ENCODE measurements at places on chromosomes 1 and 21. TPM values are rescaled to one million over a fixed set of nuclear protein-coding genes. Genes with fewer than 3 reads are reported as not detected.

GRCh38 chr1:247536340-247536739, at the start of gene OR2C3:
TSS of gene OR2C3 (minus strand) at chr1:247536440. CDS start at chr1:247532511, 3,929 bp downstream.
- no peak for DNase-seq

DNA sequence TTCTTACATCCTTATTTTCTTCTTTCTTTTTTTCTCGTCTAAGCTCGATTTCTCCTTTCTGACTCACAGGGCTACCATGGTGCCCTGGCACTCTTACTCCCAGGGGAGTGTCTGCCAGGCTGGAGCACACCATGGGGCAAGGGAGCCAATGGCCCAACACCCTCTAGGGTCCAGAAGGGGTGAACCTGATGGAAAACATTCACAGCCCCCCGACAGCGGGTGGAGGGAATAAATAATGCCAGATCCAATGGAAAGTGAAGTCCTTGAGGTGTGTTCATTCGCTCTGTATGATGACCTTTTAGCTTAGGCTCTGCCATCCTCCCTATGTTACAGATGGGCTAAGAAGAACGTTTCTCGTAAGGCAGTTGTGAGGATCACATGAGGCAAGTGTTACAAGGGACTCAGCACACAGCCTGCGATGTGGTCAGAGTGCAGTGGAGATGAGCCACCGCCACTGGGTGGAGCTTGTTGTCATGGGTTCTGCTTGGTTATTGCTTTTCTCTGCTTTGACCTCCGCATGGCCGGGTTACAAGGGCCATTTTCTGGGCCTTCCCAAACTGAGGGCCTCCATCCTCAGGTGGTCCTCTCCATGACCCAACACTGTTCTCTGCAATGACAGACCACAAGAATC, 3.5 kb upstream of the FCMR start:
- no peak for DNase-seq

The ZBTB8B gene
- 0.32 TPM for total RNA-seq

- no peak for DNase-seq
These were observed 14.7 kb downstream of the TMCO1 start for GRCh38 chr1:165753934-165754333.

The SH2D1B gene
- not detected for total RNA-seq

DNA sequence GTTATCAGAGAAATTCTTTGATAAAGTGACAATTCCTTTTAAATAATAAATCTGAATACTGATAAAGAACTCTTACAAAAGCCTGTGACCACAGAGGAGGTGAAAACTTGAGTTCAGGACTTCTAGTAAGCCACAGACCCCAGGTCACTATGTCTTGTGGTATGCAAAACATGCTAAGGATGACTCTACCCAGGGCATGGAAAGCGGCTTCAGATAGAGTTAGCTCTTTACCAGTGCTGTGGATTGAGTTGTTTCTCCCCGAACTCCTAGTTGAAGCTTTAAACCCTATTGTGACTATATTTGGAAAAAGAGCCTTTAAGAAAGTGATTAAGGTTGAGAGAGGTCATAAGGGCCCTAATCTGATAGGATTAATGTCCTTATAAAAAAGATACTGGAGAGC, 42.3 kb downstream of the HLX start:
- no peak for DNase-seq

- DNase-seq, result no peak
These were observed 507.1 kb downstream of the BRINP3 start for GRCh38 chr1:189970331-189971230.

DNA sequence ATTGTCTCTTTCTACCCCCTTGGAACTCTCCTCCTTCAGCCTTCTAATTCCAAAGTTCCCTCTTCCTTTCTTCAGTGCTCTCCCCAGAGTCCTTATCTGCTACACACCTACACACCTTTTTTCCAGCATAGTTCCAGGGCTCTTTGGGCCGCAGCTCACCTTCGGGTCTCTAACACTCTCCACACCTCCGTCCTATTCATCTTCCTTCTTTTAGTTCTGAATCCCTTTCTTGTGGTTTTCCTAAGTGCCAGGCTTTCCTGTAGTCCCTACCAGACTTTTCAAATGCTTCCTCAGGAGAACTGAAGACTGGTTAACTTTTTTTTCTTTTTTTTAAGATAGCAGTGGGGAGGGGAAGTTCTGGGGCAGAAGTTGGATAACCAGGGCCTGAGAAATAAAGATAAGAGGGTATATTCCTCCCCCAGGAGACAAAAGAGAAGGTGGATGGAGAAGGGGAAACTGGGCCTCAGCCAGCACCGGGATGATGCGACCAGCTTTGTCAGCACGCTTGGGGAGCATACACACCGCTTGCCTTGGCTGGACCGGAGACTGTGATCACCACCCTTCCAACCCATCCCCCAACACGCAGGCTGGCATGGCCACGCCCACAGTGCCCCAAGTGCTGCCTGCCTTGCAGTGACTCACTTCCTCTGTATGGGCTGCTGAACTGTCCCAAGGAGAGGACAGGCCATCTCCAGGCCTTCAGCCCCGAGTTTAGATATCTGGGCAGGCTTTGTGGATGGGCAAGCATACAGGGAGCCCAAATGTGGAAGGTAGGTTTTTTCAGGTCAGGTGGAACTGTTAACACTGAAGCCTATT, 2.5 kb upstream of the CERS2 start:
- peak; percentile 95 for DNase-seq

The FAM163A gene
- total RNA-seq, result not detected

GRCh38 chr1:177748080-177748801, 221.6 kb downstream of the SEC16B start:
- no peak for DNase-seq

DNA sequence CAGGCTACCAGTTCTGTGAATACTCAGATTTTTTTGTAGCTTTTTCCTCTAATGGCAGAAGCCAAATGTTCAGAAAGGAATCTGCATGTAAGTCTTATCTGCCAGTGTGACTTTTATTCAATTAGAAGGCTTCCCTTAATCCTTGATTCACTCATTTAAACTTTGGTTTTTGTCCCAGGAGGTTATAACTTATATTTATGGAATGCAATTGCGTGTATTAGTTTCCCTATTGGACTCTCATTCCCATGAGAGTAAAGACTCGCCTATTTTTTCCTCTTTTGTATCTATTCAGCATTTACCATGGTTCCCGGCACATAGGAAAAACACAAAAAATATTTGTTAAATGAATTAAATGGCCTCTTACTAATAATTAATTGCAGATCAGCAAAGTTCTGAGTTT, 3.5 kb downstream of the NTMT2 start:
- no peak for DNase-seq

DNA sequence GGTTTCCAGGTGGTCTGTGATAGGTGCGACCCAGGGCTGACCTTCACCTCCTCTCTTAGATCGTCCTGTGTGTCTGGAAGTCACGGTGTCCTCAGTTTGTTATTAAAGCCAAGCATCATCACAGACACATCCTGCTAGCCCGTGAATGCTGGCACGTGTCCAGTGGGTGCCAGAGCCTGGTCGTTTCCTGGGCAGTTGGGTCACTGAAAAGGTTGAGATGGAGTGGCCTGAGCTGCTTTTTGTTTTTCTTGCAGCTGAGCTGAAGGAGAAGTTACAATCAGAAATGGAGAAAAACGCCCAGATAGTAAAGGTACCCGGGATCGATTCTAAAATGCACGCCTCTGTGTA, 23.2 kb downstream of the PCNT start:
- no peak for DNase-seq

DNA sequence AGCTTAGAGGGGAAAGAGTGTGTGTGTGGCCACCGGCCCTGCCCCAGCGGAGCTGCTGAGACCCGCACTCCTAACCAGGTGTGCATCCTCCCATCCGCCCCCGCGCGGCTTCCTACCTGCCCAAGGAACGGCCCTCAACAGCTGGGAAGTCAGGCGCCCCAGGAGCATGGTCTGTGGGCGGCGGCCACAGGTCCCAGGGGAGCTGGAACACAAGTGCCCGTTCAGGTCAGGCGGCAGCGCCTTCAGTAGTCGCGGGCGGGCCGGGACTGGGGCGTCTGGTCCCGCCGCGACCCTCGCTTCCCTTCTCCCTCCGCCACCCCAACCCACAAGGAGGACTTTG, 448 bp downstream of the AURKAIP1 start:
- DNase-seq, result no peak

- DNase-seq, result no peak
These were observed 41.4 kb downstream of the TMCO4 start for GRCh38 chr1:19758227-19758830.

GRCh38 chr1:42463921-42464320, 835 bp downstream of the CCDC30 start:
- DNase-seq, result no peak

DNA sequence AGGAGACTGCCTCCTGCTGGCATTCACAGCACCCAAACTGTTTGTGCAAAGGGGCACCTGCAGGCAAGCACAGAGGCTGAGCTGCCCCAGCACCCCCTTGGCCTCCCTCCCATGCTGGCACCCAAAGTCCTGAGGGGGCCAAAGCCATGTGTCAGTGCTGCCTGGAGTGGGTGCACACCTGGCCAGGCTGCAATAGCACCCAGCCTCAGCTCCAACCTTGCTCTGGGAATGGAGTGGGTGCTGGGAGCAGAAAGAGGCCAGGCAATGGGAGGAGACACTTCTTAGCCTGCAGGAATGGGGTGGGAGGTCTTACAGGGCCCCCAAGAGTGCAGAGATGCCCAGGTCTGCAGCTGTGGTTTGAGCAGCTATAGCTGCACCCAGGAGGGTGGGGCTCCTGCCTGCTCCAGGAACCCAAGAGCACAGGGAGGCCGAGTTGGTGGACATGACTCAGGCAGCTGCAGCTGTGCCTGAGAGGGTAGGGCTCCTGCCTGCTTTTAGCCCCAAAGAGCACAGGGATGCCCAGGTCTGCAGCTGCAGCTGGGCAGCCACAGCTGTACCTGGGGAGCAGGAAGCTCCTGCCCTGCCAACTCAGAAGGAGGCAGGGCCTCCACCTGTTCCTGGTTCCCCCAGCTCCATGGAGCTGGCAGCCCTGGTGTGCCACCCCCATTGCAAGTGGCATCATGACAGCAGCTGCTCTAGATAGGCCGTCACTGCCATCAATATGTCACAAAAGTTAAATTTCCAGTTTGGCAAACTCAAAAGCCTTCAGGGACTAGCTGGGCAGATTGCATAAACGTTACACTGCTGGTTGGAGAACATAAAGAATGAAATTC, 5.3 kb upstream of the CHD1L start:
- peak; percentile 41 for DNase-seq

DNA sequence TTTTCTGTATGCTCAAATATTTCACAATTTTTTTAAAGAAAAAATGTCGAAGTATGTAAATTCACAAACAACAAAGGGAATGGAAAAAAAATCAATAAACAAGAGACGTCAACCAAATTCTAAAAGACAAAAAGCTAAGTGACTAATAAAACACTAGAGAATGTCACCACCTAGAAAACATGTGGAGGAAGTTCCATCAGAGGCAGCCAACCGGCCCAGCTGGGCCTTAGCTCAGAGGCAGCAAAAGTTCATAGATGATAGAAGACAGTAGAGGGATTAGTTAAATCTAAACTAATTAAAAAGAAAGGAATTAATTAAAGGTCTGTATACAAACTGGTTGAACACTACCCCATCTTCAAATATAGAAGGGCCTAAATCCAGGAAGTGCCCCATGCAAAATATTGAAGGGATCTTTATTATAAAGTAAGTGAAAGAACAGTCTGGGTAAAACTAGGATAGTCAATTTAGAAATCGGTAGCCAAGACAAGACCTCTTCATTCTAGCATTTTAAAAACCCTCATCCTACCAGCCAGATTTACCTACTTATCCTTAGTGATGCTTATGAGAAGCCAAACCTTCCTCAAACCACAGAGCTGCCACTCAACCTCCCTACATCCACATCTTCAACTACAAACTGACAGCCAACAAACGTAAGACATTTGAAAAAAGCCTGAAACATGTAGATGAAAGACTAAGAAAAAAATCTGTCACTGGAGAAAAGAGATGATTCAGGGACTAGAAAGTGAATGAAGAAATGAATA, 23.7 kb downstream of the MRPL39 start:
- no peak for DNase-seq

The CRP gene
- total RNA-seq, result 3.6 TPM

DNA sequence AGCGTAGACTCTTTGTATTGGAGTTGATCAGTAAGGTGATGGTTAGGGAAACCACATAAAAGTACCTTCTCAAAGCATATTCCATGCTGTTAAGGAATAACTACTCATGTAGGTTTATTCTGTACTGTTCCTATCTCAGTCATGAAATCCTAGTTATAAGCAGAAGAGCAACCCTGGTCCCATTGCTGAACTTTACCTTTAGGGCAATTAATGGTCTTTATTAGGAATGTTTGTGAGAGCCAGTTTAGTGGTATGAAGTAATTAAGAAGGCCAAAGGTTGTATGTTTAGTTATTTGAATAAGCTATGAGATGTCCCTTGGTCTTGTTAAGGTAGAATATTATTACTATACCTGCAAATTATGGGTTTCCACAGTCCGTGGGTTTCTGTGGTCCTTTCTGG, 44.0 kb downstream of the ACP6 start:
- DNase-seq, result no peak

GRCh38 chr1:174768949-174769348, 230.8 kb upstream of the CACYBP start:
- DNase-seq, result no peak

DNA sequence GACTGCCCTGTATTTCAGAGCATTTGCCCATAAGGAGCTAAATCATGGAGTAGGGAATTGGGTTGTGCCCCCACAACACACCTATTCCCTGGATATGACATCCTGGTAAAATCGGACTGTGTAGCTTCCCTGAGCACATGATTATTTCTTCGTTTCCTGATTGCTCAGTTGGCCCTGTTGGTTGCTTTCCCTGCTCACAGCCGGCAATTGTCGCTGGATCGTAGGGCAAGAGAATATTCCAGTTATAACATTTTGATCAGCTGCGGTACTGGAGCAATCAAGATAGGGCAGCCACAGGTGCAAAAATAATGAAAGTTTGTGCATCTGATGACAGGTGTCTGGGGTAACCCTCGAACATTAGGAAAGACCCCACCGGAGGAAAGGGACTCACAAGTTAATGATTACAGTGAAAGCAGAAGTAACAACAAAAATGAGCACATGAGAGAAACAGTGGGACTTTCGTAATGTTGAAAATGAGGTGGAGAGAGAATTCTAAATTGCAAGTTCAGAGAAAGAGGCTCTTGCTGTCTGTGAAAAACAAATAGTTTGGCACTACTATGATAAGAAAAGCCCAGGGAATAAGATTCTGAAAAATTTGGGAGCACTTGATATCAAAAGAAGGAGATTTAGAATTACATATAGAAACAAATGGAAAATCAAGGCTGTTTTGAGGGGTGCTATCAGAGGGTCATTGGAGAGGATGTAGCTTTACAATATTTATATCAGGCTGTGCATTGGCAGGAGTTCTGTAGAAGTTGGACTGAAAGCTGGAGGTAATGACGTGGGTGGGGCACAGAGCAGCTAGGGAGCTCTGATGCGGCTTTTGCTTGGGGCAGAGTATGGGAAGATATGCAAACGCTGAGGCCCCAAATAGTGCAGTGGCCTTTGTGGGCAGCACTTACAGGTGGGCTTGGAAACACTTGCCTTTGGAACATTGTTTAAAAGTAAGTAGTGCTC, at the start of gene MAB21L3:
TSS of gene MAB21L3 (plus strand) at position 833 of the 957 bp plus-strand sequence. CDS start 1,217 bp downstream, outside the sequence.
- DNase-seq, result no peak

The GOLT1A gene
- total RNA-seq, result 5.6 TPM

The TAS1R1 gene
- not detected for total RNA-seq

The RPTN gene
- not detected for total RNA-seq

- DNase-seq, result no peak
These were observed 500 bp upstream of the PEA15 start for GRCh38 chr1:160204526-160205241.

GRCh38 chr1:61181067-61182038, 99.0 kb downstream of the NFIA start:
- DNase-seq, result no peak
